HS-5 (cell line): ENCODE measurements at places on chromosomes 7 and 10.

GRCh38 chr10:95688648-95689047 is 5.1 kb downstream of the TCTN3 start:
- DNase-seq = no peak

DNA sequence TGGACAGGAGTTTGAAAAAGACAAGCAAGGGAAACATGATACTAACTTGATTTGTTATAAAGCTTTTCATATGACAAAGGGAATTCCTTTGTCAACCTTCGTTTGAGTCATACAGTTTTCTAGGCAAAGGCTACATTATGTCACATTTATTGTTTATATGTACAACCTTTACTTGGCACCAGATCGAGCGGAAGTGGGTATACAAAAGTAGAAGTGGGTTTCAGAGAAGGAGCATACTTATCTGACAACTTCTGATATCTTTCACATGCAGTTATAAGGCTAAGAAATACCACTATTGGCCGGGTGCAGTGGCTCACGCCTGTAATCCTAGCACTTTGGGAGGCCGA is 11.0 kb downstream of the STMP1 start:
- no peak for DNase-seq

GRCh38 chr7:98760201-98760651 is 109.6 kb downstream of the TMEM130 start:
- DNase-seq = no peak

GRCh38 chr7:155571581-155572345 is 25.4 kb upstream of the CNPY1 start:
- DNase-seq = no peak
